ENCODE measurements at places on chromosomes 2 and 18. TPM values are rescaled to one million over a fixed set of nuclear protein-coding genes. Genes with fewer than 3 reads are reported as not detected.

Gene SDC1
- 0.30 TPM for total RNA-seq

Gene ITPRIPL1
- 55.9 TPM for total RNA-seq

Gene IMP4
- 79.8 TPM for total RNA-seq

Gene CDCA7
- total RNA-seq = 53.7 TPM

Gene IL36A
- not detected for total RNA-seq

Gene SLC23A3
- total RNA-seq = 7.7 TPM

Gene TMEM169
- 1.5 TPM for total RNA-seq

Gene CCNYL1
- 3.4 TPM for total RNA-seq

All from activated T-helper 17 cell treated with anti-CD3 and anti-CD28 coated beads, Interleukin-2, amount 50 U/mL, for 72 hours (primary cell).